ENCODE measurements at places on chromosomes 3 and 15. TPM values are rescaled to one million over a fixed set of nuclear protein-coding genes. Genes with fewer than 3 reads are reported as not detected.

GRCh38 chr3:159158213-159158612 lies 356.4 kb downstream of the MFSD1 start:
- H3K27me3 ChIP-seq, result no peaks in the 10 kb centered on the region
- no peaks in the 10 kb centered on the region for H3K36me3 ChIP-seq
- DNase-seq, result no peak
- no peaks in the 10 kb centered on the region for H3K4me1 ChIP-seq
- H3K27ac ChIP-seq, result no peak overlapping the region
- no peak overlapping the region for H3K4me3 ChIP-seq

DNA sequence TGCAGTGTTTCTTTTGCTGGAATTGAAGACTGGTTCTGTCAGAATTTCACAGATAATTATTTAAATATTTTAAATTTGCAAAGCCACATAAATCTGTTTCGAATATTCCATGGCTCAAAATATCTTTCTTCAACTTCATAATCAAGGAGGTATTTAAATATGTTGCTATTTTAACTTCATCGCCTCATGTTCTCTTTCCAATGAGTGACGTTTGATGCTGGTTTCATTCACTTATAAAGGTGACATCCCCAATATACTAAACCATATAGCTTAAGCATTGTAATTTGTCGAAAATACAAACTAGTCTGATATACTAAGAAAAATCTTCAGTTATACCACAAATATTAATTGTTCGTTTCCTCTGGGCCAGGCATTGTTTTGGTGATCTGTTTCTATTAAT lies 22.5 kb downstream of the MBNL1 start:
- H3K27ac ChIP-seq, result no peak overlapping the region
- H3K27me3 ChIP-seq, result no peaks in the 10 kb centered on the region
- no peak for DNase-seq
- H3K36me3 ChIP-seq, result no peaks in the 10 kb centered on the region
- no peaks in the 10 kb centered on the region for H3K4me1 ChIP-seq
- no peak overlapping the region for H3K4me3 ChIP-seq

GRCh38 chr15:101692801-101693598 lies 31.3 kb downstream of the TARS3 start:
- H3K4me3 ChIP-seq, result no peak overlapping the region
- DNase-seq, result no peak
- H3K36me3 ChIP-seq, result no peaks in the 10 kb centered on the region
- H3K27me3 ChIP-seq, result no peaks in the 10 kb centered on the region
- H3K27ac ChIP-seq, result no peak overlapping the region

DNA sequence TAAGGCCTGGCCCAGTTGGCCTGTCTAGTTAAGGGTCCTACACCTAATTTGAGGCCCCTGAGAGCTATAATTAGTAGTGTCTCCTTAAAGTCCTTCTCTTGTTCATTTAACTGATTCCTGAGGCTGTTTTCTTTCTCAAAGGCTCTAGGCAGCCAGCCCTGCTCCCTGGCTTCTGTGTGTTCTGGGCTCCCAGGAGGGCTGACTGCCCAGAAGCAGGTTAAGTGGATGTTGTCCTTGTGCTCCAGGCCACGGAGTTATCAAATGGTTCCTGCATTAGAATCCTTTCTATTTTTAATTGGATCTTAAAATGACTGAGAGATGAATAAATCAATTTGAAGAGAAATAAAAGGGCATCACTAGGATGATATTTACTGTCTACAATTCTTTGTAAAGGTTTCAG lies 140.0 kb downstream of the SNRK start:
- no peak for DNase-seq
- no peaks in the 10 kb centered on the region for H3K4me1 ChIP-seq
- no peaks in the 10 kb centered on the region for H3K27me3 ChIP-seq
- no peak overlapping the region for H3K27ac ChIP-seq
- no peak overlapping the region for H3K4me3 ChIP-seq

DNA sequence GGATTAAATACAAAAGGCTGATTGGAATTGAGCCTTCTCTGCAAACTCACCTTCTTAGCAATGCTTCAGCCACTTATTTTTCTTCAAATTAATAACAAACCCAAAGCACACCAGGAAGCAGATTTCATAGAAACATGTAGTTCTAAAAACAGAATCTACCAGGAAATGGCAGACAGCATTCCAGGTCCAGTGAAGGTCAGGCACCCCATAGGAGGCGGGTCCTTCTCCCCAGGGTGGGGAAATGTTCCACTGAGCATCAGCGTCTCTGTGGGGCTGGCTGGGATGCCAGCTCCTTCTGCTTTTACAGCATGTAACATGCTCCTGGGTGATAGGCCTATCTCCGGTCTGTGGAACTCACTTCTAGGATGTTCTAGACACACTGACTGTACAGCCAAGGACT lies 49.2 kb downstream of the CTNNB1 start:
- H3K4me1 ChIP-seq, result peaks cover 6% of the 10 kb centered on the region
- H3K36me3 ChIP-seq, result no peaks in the 10 kb centered on the region
- DNase-seq, result no peak
- no peaks in the 10 kb centered on the region for H3K27me3 ChIP-seq

DNA sequence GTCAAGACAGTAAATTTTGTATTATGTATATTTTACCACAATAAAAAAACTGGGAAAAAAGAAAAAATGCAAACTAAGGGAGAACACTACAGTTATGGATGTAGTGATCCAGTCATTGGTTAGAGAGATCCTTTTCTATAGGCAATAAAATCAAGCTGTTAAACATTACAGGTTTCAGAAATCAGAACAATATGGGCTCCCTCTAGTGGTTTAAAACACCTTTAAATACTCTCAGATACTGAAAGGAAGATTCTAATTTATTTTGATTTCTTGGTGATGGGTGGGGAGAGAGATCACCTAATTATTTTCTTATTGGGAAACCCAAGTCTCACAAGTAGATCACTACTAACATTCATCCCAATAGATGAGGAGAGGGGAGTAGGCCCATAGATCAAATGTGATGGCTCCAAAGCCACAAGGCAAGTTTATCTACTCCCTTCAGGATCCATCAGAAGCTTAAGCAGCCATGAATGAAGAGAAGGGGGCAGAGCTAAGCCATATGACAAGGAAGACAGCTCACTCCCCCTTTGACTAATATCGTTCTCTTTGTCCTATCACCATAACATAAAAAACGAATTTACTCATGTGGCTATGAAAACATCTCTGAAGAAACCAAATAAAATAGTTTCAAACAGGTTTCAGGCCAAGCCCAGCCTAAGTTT lies 118.6 kb downstream of the ANO10 start:
- no peak overlapping the region for H3K27ac ChIP-seq
- no peaks in the 10 kb centered on the region for H3K36me3 ChIP-seq
- no peaks in the 10 kb centered on the region for H3K4me1 ChIP-seq
- no peaks in the 10 kb centered on the region for H3K27me3 ChIP-seq
- no peak for DNase-seq

GRCh38 chr3:50139308-50139707 lies 15.8 kb upstream of the SEMA3F start:
- no peaks in the 10 kb centered on the region for H3K36me3 ChIP-seq
- H3K4me1 ChIP-seq, result no peaks in the 10 kb centered on the region
- H3K27ac ChIP-seq, result no peak overlapping the region
- no peak for DNase-seq

DNA sequence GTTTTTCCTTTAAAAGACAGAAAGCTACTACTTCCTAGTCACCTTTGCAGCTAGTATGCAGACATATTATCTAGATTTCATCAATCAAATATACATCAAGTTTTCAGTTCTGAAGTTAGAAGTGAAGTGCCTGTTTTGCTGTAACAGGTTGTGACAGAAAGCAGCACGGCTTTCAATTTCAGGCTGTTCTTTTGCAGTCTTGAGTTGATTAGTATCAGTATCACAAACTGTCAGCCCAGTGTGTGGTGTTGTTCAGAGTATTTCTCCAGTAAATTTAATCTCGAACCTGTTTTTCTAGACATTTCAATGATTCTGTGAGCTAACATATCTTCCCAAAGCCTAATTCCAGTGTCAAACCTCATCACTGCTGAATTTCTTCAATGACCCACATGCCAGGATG lies 1050.8 kb downstream of the DIPK2A start:
- H3K27ac ChIP-seq, result no peak overlapping the region
- no peaks in the 10 kb centered on the region for H3K4me1 ChIP-seq
- H3K27me3 ChIP-seq, result no peaks in the 10 kb centered on the region
- H3K4me3 ChIP-seq, result no peak overlapping the region
- no peak for DNase-seq

GRCh38 chr3:124686028-124686670 lies 44.1 kb upstream of the UMPS start:
- H3K27ac ChIP-seq, result peak overlapping the region; percentile 1
- H3K27me3 ChIP-seq, result no peaks in the 10 kb centered on the region
- peaks cover 37% of the 10 kb centered on the region for H3K4me1 ChIP-seq
- H3K4me3 ChIP-seq, result no peak overlapping the region
- DNase-seq, result no peak

DNA sequence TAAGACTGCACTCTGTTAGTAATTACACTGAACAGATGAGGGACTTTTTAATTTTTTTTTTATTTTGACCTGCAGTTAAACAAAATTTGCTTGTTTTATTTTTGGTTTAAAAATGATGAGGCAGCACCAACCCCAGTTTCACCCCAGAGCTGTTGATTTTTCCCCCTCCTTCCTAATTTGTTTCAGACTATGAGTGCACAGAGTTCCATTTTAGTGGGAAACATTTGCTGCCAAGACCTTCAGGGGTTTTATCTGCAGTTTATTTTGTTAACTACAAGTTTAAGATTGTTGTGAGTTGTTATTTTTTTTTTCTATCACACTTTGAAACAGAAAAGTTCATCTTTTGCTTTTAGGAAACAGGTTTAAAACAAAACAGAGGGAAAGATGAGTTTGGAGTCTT lies 455.9 kb upstream of the NR2F2 start:
- DNase-seq, result no peak
- no peaks in the 10 kb centered on the region for H3K4me1 ChIP-seq
- H3K4me3 ChIP-seq, result no peak overlapping the region
- no peaks in the 10 kb centered on the region for H3K27me3 ChIP-seq

GRCh38 chr3:35562141-35562540 lies 77.2 kb upstream of the ARPP21 start:
- no peak overlapping the region for H3K27ac ChIP-seq
- H3K4me1 ChIP-seq, result no peaks in the 10 kb centered on the region
- no peak for DNase-seq
- H3K27me3 ChIP-seq, result no peaks in the 10 kb centered on the region
- H3K36me3 ChIP-seq, result no peaks in the 10 kb centered on the region

ECE2 gene
- total RNA-seq, result not detected

SENP8 gene
- total RNA-seq, result 3.4 TPM

CKMT1A gene
- total RNA-seq, result 3.0 TPM

GNAI2 gene
- total RNA-seq, result 62.0 TPM

PLD1 gene
- total RNA-seq, result 5.5 TPM

GOLGA6L7 gene
- not detected for total RNA-seq
